ENCODE measurements at places on chromosomes 4 and X.

GRCh38 chr4:13344216-13344615, 139.9 kb downstream of the RAB28 start:
- DNase-seq = no peak

- no peak for DNase-seq
These were observed 15.8 kb upstream of the CT45A1 start for GRCh38 chrX:135697601-135698000.

GRCh38 chr4:30450474-30450873, 269.7 kb upstream of the PCDH7 start:
- DNase-seq = no peak

DNA sequence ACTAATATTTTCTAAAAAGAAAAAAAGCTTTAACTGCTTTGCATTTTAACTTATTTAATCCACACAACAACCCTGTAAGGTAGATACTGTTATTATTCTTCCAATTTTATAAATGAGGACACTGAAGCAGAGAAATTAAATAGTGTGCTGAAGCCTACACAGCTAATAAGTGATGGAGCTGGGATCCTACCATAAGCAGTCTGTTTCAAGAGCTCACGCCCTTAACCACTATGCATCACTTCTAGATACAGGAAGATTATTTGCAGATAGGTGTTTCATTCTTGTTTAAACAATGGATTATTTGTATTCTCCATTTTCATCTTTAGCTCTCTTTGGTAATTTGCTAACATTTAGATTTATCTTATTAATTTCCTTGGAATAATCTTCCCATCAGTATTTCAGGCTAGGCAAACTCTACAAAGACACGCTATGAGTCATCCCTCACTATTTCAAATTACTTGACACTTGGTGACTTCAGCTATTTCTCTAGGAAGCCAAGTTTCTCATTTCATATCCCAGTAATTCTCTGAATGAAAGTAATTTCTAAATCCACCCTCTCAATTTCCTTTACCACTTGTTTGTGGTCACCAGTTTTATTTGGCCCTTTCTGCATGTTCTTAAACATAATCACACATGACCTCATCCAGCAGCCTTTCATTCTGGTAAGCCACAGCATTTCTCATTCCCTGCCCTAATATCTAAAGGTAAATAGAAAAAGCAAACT, 67.3 kb downstream of the ASB9 start:
- DNase-seq = no peak

GRCh38 chr4:100366213-100366612, 151.6 kb downstream of the EMCN start:
- no peak for DNase-seq

DNA sequence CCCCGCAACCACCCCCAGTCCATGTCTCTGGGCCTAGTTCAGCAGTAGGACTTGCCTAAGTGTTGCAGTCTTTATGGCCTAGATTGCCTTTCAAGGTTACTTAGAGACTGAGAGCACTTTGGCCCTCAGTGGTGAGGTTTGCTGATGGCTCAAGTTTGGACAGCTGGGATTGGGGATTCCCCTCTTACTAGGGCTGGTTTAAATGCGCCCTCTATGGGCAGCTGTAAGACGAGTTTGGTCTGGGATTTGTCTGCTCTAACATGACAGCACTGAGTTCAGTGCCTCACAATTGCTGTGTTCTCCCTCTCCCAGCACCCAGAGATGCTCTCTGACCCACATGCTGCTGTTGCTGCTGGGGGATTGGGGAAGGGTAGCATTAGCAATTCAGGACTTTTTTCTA, 23.1 kb downstream of the DACH2 start:
- no peak for DNase-seq

DNA sequence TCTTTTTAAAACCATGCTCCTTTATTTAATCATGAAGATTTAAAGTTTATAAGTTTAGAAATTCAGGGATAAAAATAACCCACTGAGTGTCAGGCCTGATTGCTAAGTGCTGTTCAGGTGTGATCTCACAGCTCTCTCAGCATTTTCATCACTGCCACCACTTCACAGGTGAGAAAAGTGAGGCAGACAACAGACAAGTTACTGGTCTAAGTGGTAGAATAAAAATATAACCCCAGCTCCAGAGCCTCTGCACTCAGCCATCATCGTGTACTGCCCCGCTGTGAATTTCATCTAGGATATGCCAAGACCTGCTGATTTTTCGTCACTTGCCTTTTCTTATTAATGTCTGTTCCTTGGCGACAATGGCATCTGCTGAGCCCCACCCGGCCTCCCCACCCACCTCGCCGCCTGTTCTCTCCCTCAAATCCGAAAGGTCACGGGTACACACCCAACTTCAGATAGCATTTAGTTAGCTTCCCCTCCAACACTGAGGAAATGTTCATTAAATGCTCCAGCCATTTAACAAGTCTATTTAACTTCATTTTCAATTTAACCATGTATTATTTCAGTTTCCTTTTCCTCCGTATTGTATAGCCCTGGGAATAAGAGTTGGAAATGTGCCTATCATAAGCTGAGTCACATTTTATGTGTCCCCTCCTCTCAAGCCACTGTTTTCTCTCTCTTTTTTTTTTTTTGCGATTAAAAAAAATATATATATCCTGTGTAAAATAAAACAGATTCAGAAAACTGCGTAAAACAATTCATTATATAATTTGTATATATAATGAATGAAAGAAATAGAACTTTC, 236.5 kb downstream of the CBR4 start:
- DNase-seq = no peak

- no peak for DNase-seq
These were observed 10.4 kb upstream of the CLCN4 start for GRCh38 chrX:10146346-10146745.

DNA sequence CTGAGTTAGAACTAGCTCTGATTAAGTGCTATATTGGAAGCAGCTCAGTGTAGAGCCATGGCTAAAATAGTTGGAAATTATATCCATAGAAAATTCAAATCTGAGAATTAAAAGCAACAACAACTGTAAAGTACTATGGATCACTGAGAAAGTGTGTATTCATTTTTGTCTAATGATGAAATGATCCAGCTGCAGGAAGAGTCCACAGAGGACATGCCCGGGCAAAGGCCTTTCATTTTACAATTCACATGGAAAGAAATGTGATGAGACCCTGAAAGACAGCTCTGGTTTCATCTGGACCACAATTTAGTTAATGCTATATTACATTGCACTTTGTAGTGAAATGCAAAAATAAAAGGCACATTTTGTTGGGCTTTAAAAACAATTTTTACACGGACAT, 196.8 kb upstream of the FAT1 start:
- no peak for DNase-seq

GRCh38 chr4:99827454-99827853, 10.8 kb downstream of the DAPP1 start:
- DNase-seq = no peak

DNA sequence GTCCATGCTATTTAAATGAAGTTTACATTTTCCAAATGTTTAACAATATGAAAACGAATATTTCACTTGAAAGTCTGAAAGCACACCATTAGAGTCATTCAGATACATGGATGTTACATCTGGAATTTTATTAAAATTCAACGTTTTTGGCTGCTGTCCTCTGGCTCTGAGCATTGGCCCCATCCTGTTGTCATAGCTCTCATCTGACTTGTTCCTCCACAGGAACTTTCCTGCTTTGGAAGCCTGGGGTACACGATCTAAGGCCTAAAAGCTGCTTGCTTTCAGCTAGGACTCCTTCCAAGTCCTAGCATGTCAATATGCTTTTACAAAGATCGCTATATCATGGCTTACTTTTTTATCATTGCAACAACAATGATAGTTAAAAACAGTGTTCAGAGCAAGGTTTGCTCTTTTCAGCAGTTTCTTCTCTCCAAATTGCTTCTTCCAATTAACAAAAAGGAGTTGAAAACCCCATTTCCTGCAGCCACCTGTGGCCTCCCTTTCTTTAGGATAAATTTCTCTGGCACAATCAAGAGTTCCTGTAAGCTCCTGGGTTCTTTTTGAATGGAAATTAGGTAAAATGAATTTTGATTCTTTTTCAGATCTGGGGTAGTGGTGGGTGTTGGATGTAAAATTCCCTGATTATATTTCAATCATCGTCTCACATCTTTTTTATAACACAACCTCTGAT, 413.4 kb upstream of the AGA start:
- DNase-seq = no peak

- DNase-seq = no peak
These were observed 2.1 kb upstream of the ADH5 start for GRCh38 chr4:99090481-99091215.

DNA sequence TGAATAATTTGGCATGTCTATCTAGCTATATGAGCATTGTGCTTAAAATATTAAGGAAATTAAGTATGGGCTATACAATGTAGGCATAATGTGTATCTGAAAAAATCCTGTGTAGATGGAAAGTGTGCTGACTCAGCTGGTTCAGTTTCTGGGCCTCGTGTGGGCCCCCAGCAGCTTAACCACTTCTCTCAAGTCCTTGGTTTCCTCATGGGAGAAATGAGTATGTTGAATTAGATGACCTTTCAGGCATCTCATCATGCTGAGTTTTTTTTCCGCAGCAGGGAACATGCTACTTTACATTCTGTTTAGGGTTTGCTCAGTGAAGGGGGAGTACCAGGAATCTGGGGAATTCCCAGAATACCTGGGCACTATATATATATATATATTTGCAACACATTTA, 30.5 kb downstream of the RHOH start:
- DNase-seq = no peak

- DNase-seq = no peak
These were observed 238.8 kb upstream of the PCDH10 start for GRCh38 chr4:132910229-132910748.

- DNase-seq = no peak
These were observed 18.5 kb downstream of the CLGN start for GRCh38 chr4:140408974-140409373.

DNA sequence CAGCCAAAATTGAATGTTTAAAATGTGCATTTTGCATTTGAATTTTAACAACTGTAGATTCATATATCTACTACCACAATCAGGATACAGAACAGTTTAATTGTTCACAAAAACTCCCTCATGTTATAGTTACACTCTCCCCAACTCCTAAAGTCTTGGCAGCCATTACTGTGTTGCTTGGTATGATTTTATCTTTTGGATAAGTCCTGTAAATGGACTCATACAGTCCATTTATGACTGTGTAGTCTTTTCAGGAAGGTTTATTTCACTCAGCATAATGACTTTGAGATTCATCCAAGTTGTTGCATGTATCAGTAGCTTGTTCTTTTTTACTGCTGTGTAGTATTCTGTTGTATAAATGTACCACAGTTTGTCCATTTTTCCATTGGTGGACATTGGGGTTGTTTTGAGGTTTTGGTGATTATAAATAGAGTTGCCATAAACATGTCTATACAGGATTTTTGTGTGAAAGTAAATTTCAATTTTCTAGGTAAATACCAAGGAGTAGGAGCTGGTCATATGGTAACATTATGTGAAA, 9.9 kb downstream of the FAM193A start:
- DNase-seq = no peak

- no peak for DNase-seq
These were observed 57.1 kb upstream of the MAMLD1 start for GRCh38 chrX:150306002-150306401.

- DNase-seq = no peak
These were observed 8.1 kb downstream of the SEPTIN6 start for GRCh38 chrX:119684916-119685224.

DNA sequence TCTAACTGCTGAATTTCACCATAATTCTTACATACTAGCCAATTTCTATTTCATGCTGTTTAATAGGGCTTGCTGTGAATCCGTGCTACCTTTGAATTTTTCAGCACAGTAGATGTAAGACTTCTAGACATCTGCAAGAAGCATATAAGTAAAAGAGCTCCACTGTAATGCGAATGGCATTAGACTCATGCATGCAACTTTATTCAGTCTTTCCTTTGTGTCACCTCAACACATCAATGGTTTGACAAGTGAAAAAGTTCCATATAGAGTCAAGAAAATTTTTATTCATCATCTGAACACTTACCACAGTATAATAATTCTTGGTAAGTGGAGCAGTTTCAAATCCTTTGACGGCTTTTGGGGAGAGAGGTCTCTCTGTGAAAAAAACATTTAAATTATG, 48.9 kb downstream of the ARHGEF6 start:
- no peak for DNase-seq

- no peak for DNase-seq
These were observed 822.9 kb downstream of the RAPGEF2 start for GRCh38 chr4:159925770-159926169.

DNA sequence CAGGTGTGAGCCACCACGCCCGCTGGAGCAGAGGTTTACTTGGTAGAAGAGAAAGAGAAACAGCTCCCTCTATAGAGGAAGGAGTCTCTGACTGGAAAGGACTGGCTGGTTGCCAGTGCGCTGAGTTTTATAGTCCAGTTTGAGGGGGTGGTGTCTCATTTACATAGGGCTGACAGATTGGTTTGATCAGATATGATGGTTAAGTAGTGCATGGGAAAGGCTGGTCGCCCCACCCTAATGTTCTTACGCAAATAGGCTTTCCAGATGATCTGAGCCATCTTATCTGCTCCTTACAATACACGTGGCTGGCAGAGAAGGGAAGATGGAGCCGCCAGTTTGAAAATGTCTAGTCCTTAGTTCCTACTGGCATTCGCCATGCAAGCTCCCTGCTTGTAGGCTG, 439.5 kb downstream of the NAF1 start:
- no peak for DNase-seq

GRCh38 chr4:55592014-55592413, at the start of gene PDCL2:
TSS of gene PDCL2 (minus strand) at chr4:55592245. CDS start at chr4:55592109, 136 bp downstream.
- DNase-seq = no peak

DNA sequence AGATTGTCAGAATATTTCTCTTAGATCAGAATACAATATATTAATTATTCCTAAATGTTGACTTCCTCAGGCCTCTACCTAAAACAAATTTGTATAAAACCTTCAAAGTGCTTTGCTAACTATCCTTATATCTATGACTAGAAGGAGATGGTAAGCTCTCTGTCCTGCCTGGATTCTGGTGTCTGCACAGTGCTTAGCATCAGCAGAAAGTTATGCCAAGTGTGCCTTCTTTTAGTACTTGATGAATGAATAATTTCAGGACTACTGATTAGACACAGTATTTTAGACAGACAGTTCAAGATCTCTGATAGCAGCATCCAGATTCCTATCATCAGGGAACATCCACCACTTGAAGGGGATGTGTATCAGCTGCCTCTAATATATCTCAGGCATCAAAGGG, 242.4 kb upstream of the TLL1 start:
- no peak for DNase-seq

- DNase-seq = peak; percentile 45
These were observed 31.5 kb upstream of the IL21 start for GRCh38 chr4:122652379-122652778.

- DNase-seq = no peak
These were observed 54.2 kb downstream of the RPS3A start for GRCh38 chr4:151153585-151153984.

- no peak for DNase-seq
These were observed 238.7 kb downstream of the DHRSX start for GRCh38 chrX:2261831-2262667.

Measured in activated CD4-positive, alpha-beta T cell treated with anti-CD3 and anti-CD28 coated beads, Interleukin-2, amount 50 U/mL, for 1 hour (primary cell).